ENCODE measurements at places on chromosomes 7 and 10. TPM values are rescaled to one million over a fixed set of nuclear protein-coding genes. Genes with fewer than 3 reads are reported as not detected.

DMBT1 gene
- total RNA-seq, result under 0.01 TPM

LIPK gene
- not detected for total RNA-seq

ITIH2 gene
- not detected for total RNA-seq

FGL2 gene
- total RNA-seq, result 97.6 TPM

FRA10AC1 gene
- 6.9 TPM for total RNA-seq

PRPS1L1 gene
- total RNA-seq, result not detected

Measured in fibroblast of lung (primary cell).